ENCODE measurements at places on chromosomes 12 and 14.

- DNase-seq, result peak; percentile 62
Measured at GRCh38 chr12:19234981-19235871, 105.7 kb downstream of the PLEKHA5 start.

GRCh38 chr14:81533212-81533535, 479 bp downstream of the SEL1L start:
- DNase-seq, result no peak

- peak; percentile 8 for DNase-seq
Measured at GRCh38 chr14:52402812-52403526, 88.9 kb downstream of the PTGER2 start.

GRCh38 chr14:58145936-58146335, 6.1 kb downstream of the ARMH4 start:
- DNase-seq, result no peak

- no peak for DNase-seq
Measured at GRCh38 chr12:130439250-130439649, 101.6 kb downstream of the PIWIL1 start.

GRCh38 chr12:131909752-131910219, 15.4 kb downstream of the ULK1 start:
- no peak for DNase-seq

GRCh38 chr14:95190346-95190840, 33.1 kb upstream of the DICER1 start:
- no peak for DNase-seq

DNA sequence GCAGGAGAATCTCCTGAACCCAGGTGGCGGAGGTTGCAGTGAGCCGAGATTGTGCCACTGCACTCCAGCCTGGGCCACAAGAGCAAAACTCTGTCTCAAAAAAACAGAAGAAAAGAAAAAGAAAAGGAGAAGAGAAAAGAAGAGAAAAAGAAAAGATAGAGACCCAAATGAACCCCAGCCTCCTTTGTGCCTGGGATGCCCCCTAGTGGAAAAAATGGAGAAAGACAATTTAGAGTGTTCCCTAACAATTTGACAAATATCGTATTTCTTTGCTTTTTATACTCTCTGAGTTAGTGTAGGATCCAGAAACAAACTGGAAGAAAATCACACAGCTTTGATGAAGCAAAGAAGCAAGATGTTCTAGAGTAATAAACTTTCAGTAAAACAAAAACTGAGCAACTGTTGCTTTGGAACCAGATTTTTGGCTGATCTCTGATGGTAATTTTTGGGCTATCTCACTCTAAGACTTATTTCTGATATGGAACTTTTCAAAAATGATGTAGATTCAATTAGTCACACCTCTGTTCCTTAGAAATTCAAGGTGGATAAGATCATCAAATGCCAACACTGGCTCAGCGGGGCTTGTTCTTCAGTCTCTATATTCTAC, 18.6 kb upstream of the PRKAB1 start:
- DNase-seq, result peak; percentile 10

DNA sequence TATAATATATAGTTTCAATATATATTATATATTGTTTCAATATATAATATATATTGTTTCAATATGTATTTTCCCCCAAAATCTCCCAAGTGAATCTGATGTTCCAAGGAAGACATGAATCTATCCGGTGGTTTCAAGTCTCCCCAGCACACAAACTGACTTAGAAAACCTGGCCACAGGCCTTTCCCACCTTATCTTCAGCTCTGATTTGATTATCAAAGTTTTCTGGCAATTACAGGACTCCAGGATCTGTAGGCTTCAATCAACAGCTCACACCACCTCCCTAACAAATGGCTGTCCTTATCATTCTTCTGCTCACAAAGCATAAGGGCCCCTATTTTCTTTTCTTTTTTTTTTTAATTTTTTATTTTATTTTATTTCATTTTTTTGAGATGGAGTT, 22.7 kb upstream of the SPTSSA start:
- DNase-seq, result no peak

- DNase-seq, result no peak
Measured at GRCh38 chr14:93957333-93957710, 19.0 kb downstream of the ASB2 start.

- peak; percentile 21 for DNase-seq
Measured at GRCh38 chr12:67593041-67593440, 55.5 kb upstream of the DYRK2 start.

DNA sequence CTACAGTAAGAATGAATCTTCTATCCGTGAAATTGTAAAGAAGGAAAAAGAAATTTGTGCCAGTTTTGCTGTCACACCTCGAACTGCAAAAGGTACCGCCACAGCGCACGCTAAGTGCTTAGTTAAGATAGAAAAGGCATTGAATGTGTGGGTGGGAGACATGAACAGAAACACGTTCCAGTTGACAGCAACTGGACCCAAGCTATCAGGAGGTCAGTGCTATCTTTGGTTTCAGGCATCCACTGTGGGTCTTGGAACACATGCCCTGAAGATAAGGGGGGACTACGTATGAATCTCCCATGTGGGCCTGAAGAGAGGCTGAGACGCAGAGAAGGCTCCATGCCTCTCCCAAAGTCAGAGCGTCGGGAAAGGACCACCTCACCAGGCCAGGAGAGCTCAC, 9.8 kb downstream of the IFFO1 start:
- DNase-seq, result no peak

- DNase-seq, result no peak
Measured at GRCh38 chr12:114018669-114019068, 52.5 kb upstream of the RBM19 start.

DNA sequence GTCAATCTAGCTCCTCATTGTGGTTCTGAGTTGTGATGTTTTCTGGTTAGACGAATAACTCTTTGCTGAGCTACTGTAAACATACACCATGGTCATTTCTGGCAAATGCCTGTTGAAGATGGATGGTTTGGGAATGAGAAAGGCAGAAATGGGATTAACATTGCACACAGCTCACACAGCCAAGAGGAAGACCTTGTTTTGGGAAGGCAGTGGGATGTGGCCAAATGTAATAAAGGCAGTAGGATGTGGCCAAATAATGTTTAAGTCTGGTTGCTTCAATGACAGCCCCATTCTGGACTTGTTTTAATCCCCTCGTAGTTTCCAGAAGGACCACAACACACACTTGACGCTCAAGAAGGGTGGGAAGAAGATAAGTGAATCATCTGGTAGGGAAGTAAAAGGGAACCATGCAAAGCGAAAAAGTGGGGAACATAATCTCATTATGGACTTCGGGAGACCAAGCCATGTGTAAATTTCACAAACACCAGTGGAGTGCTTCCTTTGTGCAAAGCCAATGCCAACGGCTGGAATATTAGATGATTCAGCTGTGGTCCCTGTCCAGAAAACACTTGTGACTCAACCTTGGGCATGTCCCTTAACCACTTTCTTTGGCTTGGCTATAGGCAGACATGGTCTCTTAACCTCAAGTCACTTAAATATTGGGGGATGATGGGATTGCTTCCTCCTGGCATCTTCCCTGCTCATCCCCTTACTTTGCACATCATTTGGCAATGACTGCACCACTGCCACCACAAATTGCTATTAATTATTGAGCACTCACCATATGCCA, 284.4 kb upstream of the CRY1 start:
- DNase-seq, result no peak

DNA sequence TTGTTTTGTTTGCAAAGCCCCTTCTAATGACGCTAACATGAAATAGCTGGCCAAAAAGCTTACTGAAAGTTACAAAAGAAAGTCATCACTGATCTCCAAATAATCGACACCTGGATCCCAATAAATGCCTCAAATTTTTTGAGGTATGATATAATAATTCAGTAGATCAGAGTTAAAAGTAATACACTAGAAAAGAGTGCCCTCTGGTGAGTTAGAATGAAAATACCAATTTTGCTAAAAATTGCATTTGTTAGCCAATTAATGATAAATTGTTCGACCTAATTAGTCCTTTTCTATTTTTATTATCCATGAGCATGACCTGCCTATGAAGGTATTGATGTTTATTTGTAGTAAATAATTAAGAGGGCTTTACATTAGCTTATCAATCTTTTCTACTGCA, 78.6 kb downstream of the CEP128 start:
- peak; percentile 57 for DNase-seq
